ENCODE measurements at places on chromosomes 3 and 15.

GRCh38 chr15:54810496-54810895 lies 386.2 kb downstream of the RSL24D1 start:
- no peak for DNase-seq

GRCh38 chr15:90402223-90402622 lies 14.2 kb downstream of the IQGAP1 start:
- peak; percentile 92 for DNase-seq

DNA sequence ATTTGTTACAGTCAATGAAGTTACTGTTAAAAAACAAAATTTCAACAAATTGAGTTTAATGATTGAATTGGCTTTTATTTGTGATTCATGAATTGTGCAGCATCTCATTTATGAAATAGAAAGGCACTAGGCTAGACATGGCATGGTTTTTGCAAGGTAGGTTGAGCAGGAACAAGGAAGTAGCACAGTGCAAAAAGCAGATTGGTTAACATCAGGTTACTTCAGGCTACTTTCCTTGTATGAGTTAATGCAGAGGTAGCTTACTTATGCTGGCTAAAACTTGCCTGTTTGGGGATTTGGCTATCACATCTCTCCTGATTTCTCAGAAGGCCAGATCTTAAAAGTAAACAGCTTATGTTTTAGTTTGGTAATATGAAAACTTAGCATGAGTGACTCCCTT lies 23.0 kb upstream of the SV2B start:
- DNase-seq, result no peak

DNA sequence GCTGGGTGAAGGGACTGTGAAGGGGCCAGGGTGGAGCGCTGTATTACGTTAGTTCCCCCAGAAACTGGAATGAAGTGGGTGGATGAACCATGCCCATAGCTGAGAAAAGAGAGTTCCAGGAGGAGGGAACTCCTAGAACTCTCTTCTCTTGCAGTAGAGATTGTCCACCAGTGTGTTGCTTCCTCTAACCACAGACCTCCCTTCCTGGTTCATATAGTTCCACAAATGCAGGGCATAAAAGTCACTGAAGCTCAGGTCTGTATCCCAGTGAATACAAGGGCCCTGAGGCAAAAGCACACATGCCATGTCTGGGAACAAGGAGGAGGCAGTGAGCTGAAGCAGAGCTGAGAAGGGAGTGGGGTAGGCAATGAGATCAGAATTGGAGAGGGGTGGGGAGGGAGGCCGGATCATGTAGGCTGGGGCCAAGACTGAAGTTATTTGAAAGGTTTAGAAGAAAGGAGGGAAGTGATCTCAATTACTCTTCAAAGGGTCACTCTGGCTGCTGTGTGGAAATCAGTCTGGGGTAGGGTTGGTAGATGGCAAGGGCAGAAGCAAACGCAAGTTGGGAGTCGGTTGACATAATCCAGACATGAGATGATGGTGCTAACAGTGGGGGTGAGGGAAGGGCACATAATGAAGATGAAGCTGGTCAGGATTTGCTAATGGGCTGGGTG lies 6.5 kb downstream of the A4GNT start:
- DNase-seq, result peak; percentile 6

DNA sequence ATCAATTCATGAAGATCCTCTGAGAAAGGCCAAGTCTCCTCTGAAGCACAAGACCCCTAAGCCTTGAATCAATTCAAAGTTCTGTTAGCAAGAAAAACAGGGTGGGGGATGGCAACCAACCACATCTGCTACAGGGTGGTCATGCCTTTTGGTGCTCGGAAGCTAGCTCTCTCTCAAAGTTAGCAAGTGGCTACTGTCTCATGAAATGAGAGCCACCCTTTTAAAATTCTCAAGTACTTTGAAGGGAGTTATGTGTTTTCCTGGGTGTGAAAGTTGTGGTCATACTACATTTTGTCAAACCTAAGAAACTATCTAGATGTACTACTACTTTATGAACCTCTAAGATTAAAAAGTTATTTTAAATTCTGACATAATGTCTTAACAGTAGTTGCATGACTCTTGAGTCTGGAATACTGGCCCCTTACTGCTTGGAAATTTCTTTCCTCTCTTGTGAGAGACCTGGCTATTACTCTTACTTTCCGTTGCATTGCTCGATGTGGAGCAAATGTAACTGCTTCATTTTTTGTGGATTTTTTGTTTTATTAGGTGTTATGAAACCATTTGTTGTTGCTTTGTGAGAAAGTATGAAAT lies 116.1 kb downstream of the CHST2 start:
- no peak for DNase-seq

DNA sequence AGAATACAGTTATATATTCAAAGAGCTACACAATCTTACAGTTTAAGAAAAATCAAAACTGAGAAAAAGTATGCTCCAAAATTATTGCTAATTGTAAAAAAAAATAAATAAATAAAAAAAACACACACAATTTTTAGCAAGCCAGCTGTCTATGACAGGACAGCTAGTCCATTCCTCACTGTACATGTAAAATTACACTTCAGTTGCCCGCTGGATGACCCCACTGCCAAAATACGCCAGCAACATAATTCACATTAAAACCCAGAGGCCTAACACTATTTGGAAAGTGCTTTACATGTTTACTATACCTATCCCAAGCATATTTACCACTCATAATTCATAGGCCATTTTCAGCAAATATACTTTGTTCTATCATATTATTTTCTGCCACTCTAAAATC lies 5.8 kb downstream of the MYO9A start:
- DNase-seq, result peak; percentile 84

- no peak for DNase-seq
Observed at GRCh38 chr15:35168464-35168863, 83.4 kb upstream of the NANOGP8 start.

DNA sequence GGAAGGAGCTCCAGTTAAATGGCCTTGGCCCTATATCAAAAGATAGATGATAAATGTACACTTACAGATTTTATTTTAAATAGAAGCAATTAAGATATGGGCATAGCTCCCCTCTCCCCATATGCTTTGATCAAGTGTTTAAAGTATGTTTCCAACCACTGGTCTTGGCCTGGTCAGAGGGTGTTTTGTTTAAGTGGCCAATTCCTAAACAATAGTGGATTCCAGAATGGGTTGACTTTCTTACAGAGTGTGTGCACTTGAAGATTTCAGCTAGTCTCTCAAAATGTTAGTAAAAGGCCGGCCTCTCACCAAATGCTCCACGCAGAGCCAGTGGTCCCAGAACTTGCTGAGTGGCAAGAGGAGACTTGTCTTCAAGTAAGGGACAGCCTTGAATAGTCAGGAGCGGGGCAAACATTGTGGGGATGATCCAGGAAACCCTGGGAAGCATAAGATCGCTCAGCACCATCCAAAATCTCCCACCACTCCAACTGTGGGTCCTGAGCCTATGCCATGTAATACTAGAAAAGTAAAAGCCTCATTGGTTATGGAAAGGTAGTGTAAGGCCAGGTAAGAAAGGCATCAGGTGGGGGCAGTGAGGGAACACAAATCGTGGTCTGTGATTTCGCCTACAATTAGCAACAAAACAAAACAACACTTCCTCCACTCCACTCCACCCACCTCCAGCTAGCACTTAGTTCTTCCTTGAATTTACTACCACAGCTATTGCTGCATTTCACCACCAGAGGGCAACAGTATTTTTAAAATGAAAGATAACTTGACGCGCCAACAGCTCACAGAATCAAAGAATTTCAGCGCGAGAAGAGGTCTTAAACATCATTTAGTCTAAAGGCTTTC lies 4.8 kb downstream of the RARRES1 start:
- DNase-seq, result peak; percentile 88

- DNase-seq, result no peak
Observed at GRCh38 chr15:56293495-56294292, 50.0 kb upstream of the RFX7 start.

DNA sequence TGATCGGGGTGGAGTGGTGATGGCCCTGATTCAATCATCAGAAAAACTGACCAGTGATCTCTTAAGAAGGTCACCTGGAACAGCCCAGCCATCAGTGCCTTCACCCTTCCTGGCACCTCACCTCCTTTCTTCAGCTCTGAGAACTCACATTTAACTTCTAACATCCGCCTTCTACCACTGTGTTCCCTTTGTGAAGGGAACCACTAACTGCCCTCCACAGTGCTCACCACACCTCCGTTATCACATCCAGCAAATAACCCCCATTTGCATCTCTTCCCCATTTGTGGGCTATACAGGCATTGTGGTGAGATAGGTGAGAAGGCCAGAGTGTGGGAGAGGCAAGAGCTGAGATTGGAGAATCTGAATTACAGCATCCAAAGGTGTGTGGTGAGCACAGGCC lies 107.4 kb downstream of the PLCL2 start:
- DNase-seq, result no peak

- DNase-seq, result no peak
Observed at GRCh38 chr15:68367992-68368391, 64.0 kb downstream of the ITGA11 start.

GRCh38 chr3:61595288-61595687 lies 33.9 kb downstream of the PTPRG start:
- no peak for DNase-seq

DNA sequence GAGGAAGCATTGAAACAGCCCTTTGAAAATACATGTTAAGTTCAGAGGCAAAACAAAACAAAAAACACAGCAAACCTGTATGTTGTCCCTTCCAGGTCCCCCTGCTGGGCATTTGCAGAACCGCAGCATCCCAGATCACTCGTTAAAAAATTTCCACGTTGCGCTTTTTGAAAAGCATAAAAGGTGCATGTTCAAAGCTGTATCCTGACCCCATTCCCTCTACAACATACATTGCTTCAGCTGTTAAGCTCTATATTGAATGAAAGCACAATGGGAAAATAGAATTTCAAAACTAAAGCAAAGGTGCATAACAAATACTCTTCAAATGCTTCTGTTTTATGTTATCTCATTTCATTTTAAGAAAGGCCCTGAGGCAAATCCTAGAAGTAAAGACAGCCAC lies 328.3 kb downstream of the THSD4 start:
- peak; percentile 75 for DNase-seq

DNA sequence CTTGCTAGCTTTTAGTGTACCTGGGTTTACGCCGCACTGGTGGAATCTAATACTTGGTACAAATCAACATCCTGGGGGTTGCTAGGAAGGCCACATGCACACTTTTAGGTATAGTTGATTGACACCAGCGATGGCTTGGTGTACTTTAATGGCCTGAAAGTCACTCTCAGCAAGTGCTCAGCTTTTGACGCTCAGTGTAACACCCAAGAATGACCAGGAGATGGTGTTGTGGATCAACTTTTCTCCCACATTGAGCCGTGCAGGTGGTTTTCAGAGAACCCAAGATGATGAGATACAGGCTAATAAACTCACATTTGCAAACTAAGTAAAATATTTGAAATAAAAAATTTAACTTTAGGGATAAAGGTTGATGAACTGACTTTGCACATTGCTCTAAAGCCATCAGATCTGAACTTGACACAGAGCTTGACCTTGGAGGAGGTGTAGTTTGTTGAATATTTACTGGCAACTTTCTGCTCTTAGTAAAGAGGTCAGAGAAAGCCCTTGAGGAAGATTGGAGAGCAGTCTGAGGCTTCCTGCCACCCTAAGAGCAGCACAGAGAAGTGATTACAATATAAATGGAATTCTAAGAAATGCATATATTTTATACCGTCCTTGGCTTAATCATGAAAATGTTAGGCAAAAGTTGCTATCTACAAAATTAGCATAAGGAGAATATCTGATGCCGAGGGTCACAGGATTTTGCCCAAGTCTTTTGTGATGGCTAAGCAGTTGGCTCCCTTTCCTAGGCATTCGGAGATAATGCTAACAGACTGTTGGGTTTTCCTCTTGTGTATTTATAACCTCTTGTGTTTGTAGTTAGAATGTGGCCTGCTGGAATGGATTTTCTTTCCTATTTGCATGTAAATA lies 143.4 kb upstream of the RASGRP1 start:
- DNase-seq, result peak; percentile 81

DNA sequence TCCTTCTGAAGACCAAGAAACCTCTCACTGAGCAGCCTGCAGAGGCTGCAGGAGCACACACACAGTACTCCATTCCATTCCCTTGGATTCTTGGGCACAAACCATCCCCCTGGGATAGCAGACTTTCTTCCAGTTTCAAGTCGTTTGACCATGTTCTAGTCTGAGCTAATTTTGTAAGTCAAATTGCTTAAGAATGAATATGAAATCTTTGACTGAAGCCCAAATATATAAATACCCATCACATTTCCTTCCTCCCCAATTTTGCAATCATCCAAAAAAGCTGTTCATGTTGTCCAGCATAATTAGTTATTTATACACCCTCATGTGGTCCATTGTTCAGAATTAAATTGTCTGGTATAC lies 231.2 kb upstream of the TPRG1 start:
- no peak for DNase-seq

DNA sequence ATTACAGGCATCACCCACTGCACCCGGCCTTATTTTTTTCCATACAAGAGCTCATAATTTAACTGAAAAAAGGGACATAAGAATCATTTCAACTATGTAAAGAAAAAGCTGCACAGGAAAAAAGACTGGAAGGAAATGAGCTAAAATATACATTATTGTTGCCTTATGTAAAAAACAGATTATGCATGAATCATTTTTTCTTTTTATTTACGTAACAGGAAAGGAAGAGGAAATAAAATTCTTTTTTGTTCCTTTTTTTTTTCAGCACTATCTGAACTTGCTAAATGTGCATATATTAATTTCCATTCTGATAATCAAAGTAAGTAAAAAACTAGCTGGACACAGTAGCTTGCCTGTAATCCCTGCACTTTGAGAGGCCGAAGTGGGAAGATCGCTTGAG lies 12.1 kb downstream of the KIF9 start:
- DNase-seq, result no peak

GRCh38 chr3:172354931-172355499 lies 93.2 kb downstream of the GHSR start:
- no peak for DNase-seq

GRCh38 chr3:136672457-136672856 lies 79.7 kb downstream of the STAG1 start:
- DNase-seq, result no peak

- DNase-seq, result no peak
Observed at GRCh38 chr15:72382146-72382545, 6.3 kb upstream of the HEXA start.

DNA sequence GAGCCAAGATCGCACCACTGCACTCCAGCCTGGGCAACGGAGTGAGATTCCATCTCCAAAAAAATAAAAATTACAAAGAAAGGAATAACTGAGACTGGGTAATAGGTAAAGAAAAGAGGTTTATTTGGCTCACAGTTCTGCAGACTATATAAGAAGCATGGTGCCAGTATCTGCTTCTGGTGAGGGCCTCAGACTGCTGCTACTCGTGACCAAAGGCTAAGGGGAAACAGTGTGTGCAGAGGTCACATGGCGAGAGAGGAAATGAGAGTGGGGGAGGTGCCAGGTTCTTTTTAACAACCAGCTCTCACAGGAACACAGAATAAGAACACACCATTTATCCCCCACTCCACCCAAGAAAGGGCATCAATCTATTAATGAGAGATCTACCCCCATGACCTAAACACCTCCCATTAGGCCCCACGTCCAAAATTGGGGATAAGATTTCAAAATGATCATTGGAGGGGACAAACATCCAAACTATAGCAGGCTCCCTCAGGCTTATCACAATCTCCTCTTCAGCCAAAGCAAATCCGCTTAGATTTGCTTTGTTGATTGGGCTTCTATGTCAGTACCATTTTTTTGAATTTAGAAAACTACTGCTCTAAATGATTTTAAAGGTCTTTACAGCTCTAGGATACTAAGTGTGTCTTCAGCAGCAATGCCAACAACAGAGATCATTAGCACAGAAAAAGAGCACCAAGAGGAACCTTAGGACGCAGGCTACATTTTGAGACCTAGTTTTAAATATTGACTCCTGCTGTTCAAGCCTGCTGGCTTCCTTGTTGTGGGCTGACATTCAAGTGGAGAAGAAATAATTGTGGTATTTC lies 84.2 kb upstream of the TBL1XR1 start:
- DNase-seq, result no peak

GRCh38 chr3:100480081-100480480 lies 12.3 kb upstream of the TMEM45A start:
- no peak for DNase-seq
